Cardiac atrium fibroblast (primary cell): ENCODE measurements at places on chromosomes 7 and 10. TPM values are rescaled to one million over a fixed set of nuclear protein-coding genes. Genes with fewer than 3 reads are reported as not detected.

PFKP gene
- total RNA-seq = 240 and 304 TPM in 2 replicates

EVX1 gene
- total RNA-seq = not detected in 2 replicates

BLNK gene
- not detected in 2 replicates for total RNA-seq

ZNF786 gene
- 2.9 and 3.6 TPM in 2 replicates for total RNA-seq

ANKRD61 gene
- not detected in 2 replicates for total RNA-seq

GPR22 gene
- not detected in 2 replicates for total RNA-seq

VPS41 gene
- total RNA-seq = 27.6 and 28.5 TPM in 2 replicates

ASB4 gene
- total RNA-seq = not detected in 2 replicates

ZNF479 gene
- total RNA-seq = not detected in 2 replicates

FAM25A gene
- not detected in 2 replicates for total RNA-seq

NUTM2B gene
- 0.16 and 0.18 TPM in 2 replicates for total RNA-seq

ZMIZ1 gene
- total RNA-seq = 19.1 and 24.3 TPM in 2 replicates

LIPK gene
- total RNA-seq = not detected in 2 replicates

SLC18A2 gene
- total RNA-seq = not detected in 2 replicates

PNLIPRP3 gene
- total RNA-seq = not detected in 2 replicates

HMX2 gene
- total RNA-seq = not detected in 2 replicates

KCNMA1 gene
- total RNA-seq = 2.7 and 12.2 TPM in 2 replicates

CTNNA3 gene
- total RNA-seq = not detected in 2 replicates

NUTM2D gene
- total RNA-seq = 1.3 and 1.4 TPM in 2 replicates

TAS2R41 gene
- not detected in 2 replicates for total RNA-seq

HOXA2 gene
- total RNA-seq = not detected in 2 replicates

GBX1 gene
- total RNA-seq = not detected in 2 replicates

TRPV5 gene
- total RNA-seq = not detected in 2 replicates

AZGP1 gene
- total RNA-seq = not detected in 2 replicates

CHAT gene
- not detected in 2 replicates for total RNA-seq

PTEN gene
- 51.5 and 57.9 TPM in 2 replicates for total RNA-seq

ANXA7 gene
- total RNA-seq = 68.6 and 95.7 TPM in 2 replicates

TEX36 gene
- total RNA-seq = not detected in 2 replicates

PNLIP gene
- not detected in 2 replicates for total RNA-seq

VWA2 gene
- total RNA-seq = not detected in 2 replicates

GUSB gene
- total RNA-seq = 12.1 and 14.4 TPM in 2 replicates

PAX4 gene
- total RNA-seq = not detected in 2 replicates

HOXA1 gene
- not detected in 2 replicates for total RNA-seq

CSGALNACT2 gene
- 15.0 and 20.1 TPM in 2 replicates for total RNA-seq

HTR5A gene
- total RNA-seq = not detected in 2 replicates

MRC1 gene
- under 0.01 TPM in 1 of 2 replicates, not detected in the other for total RNA-seq

ANK3 gene
- total RNA-seq = 167 and 241 TPM in 2 replicates

FGFR2 gene
- total RNA-seq = 0.16 TPM in 1 of 2 replicates, not detected in the other

LIPN gene
- total RNA-seq = not detected in 2 replicates

UPF2 gene
- 5.8 and 11.0 TPM in 2 replicates for total RNA-seq

NPFFR1 gene
- total RNA-seq = not detected in 2 replicates

TMEM213 gene
- total RNA-seq = not detected in 2 replicates

CD36 gene
- total RNA-seq = 0.18 and 0.32 TPM in 2 replicates

PDIA4 gene
- total RNA-seq = 289 and 307 TPM in 2 replicates

CALY gene
- not detected in 2 replicates for total RNA-seq

GSTO1 gene
- 159 and 195 TPM in 2 replicates for total RNA-seq

ACTL6B gene
- total RNA-seq = not detected in 2 replicates

OR9A2 gene
- not detected in 2 replicates for total RNA-seq

ARHGAP12 gene
- total RNA-seq = 17.0 and 17.3 TPM in 2 replicates

WNT2 gene
- total RNA-seq = not detected in 2 replicates

SH2D4B gene
- not detected in 2 replicates for total RNA-seq

KAZALD1 gene
- 21.2 and 57.8 TPM in 2 replicates for total RNA-seq

LRRD1 gene
- not detected in 2 replicates for total RNA-seq

TCERG1L gene
- not detected in 2 replicates for total RNA-seq

ATRNL1 gene
- under 0.01 and 0.16 TPM in 2 replicates for total RNA-seq

GPC2 gene
- total RNA-seq = 5.6 TPM in 1 of 2 replicates, not detected in the other

OR2A42 gene
- not detected in 2 replicates for total RNA-seq

SPDYE8 gene
- not detected in 2 replicates for total RNA-seq

CLRN3 gene
- total RNA-seq = not detected in 2 replicates
